ENCODE measurements at places on chromosomes 13 and 19.
A peak's percentile ranks its signal among the peaks of the same experiment; 100 is the strongest.

GRCh38 chr19:31342926-31343325 lies 6.3 kb downstream of the TSHZ3 start:
- DNase-seq, result no peak
- H3K27ac ChIP-seq, result no peak overlapping the region
- no peaks in the 10 kb centered on the region for H3K4me1 ChIP-seq
- H3K36me3 ChIP-seq, result no peaks in the 10 kb centered on the region
- no peak overlapping the region for H3K4me3 ChIP-seq
- H3K27me3 ChIP-seq, result peaks cover 78% of the 10 kb centered on the region

DNA sequence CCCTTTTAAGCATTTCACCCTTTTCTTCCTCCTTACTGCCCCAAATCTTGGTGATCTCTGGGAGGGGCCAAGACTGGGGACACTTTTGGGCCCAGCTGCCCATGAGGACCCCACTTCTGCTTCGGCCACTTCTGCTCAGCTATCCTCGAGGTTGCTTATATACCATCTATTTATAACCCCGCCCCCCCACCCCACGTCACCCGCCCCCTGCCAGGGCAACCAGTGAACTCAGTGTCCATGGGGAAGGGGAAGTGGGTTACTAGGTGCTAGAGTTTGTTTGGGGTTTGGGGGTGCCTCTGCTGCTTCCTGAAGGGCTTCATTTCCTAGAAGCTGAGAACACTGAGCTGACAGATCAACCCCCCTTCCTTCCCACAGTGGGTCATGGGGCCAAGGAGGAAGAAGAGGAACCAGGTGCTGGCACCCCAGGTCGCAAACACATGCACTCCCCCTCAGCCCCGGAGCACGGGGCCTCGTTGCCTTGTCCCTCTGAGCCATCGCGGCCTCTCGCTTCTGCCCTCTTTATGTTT lies 6.1 kb upstream of the ADGRE5 start:
- DNase-seq, result no peak
- no peak overlapping the region for H3K27ac ChIP-seq
- H3K4me3 ChIP-seq, result no peak overlapping the region

DNA sequence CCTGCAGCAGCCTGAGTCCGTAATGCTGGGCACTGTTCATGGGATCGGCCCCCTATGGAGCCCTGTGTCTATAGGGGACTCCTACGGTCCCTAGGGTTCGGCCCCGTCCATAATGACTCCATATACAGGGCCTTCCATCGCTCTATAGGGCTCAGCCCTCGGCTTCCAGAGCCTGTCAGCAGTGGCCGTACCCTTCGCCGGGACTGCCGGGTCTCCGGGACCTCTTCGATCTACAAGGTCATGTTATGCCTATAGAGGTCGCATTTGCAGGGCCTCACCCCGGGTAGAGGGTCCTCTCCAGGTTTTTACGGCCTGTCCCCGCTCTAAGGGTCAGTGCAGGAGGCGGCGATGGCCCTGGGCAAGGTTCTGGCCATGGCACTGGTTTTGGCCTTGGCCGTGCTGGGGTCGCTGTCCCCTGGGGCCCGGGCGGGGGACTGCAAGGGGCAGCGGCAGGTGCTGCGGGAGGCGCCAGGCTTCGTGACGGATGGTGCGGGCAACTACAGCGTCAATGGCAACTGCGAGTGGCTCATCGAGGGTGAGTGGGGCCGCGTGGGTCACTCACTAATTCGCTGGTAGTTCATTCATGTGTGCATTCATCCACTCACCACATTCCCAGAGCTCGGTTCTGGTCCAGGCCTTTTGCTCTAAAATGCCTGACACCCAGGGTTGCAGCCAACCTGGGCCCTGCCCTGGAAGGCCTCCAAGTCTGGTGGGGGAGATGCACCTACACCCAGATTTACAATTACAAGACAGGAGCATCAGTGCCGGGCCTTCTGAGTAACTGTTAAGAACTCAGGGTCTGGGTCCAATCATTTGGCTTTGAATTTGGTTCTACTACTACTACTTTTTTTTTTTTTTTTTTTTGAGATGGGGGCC lies 699 bp downstream of the MEGF8 start:
- peak overlapping the region; percentile 94 for H3K4me3 ChIP-seq
- no peaks in the 10 kb centered on the region for H3K36me3 ChIP-seq
- no peak overlapping the region for H3K27ac ChIP-seq
- H3K4me1 ChIP-seq, result peaks cover 14% of the 10 kb centered on the region

DNA sequence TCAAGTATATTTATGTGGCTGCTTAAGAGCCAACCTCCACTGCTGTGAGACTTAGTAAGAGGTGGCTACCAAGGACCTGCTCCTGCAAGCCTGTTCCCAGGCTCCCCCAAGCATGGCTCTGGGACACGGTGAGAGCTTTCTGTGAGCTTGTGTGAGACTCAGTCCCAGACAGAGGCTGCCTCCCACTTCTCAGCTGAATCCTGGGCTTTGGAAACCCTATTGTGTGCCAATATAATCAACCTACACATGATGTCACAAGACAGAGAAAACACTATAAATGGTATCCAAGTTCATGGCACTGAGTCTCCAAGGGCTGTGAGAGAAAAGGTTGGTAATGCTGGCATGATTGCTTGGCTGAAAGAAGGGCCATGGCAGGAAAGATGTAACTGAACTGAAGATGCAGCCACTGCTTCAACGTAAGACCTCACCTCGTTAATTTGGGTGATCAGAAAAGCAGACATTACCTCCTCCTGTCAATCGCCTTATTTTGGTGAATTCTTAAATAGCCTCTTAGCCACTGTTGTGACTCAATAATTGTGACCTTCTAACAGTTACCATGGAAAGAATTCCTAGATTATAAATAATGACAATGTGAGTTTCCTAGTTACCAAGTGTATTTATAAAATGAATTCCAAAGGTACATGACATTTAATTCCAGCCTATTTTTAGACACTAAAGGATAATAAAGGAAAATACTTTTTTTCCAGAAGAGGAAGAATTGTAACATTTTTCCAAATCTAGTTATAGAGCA lies 332.0 kb downstream of the IRS2 start:
- H3K4me1 ChIP-seq, result no peaks in the 10 kb centered on the region
- H3K36me3 ChIP-seq, result no peaks in the 10 kb centered on the region
- no peak for DNase-seq
- no peak overlapping the region for H3K27ac ChIP-seq

- H3K4me3 ChIP-seq, result no peak overlapping the region
- no peaks in the 10 kb centered on the region for H3K27me3 ChIP-seq
- H3K4me1 ChIP-seq, result no peaks in the 10 kb centered on the region
- no peak for DNase-seq
Measured at GRCh38 chr13:108302279-108302678, 32.8 kb downstream of the TNFSF13B start.

DNA sequence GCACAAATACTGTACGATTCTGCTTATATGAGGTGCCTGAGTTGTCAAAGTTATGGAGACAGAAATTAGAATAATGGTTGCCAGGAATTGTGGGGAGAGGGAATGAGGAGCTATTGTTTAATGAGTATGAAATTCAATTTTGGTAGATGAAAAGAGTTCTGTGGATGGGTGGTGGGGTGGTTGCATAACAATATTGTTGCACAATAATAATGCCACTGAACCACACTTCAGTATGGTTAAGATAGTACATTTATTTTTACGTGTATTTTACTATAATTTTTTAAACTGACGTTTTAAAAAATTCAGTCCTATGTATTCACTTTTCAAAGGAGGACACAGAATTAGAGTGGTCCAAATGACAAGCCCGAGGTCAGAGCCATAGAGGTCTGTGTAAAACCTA lies 1.8 kb upstream of the OXGR1 start:
- H3K4me1 ChIP-seq, result no peaks in the 10 kb centered on the region
- H3K27ac ChIP-seq, result no peak overlapping the region
- no peak overlapping the region for H3K4me3 ChIP-seq
- no peak for DNase-seq
- H3K27me3 ChIP-seq, result peaks cover 30% of the 10 kb centered on the region
